Right renal pelvis (tissue), 4 donors: ENCODE measurements at places on chromosomes 2 and 18. TPM values are rescaled to one million over a fixed set of nuclear protein-coding genes. Genes with fewer than 3 reads are reported as not detected.

Gene M1AP
- 1.3 TPM for polyA plus RNA-seq

- DNase-seq: no peak
Observed at GRCh38 chr2:219423652-219424377, 5.6 kb downstream of the DES start.

DNA sequence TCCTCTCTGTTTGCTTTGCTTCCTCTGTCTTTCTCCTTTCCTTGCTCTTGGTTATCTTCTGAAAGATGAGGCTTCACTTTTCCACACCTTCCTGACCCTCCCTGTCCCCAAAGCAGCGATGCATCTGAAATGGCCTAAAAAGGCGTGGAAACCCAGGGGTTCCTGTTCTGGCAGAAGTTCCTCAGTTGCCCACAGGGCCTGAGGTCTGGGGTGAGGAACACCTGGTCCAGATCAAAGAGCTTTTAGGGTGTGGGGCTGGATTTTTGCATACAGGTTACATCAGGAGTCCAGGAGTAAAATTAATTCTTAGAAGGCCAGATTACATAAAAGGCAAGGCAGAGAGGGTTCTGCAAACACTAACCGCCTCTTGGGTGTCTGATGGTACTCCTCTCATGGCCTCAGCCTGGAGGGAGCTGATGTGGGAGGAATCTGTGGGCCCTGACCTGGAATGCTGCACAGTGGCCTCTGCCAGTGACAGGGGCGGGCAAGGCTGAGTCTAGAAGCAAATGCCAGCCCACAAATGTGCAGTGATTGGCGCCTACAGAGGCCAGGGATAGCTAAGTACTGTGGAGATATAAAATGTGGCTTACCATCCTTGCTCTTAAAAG, 41.8 kb downstream of the INPP4A start:
- no peak for DNase-seq

Gene MATN3
- polyA plus RNA-seq: 3.8 TPM

DNA sequence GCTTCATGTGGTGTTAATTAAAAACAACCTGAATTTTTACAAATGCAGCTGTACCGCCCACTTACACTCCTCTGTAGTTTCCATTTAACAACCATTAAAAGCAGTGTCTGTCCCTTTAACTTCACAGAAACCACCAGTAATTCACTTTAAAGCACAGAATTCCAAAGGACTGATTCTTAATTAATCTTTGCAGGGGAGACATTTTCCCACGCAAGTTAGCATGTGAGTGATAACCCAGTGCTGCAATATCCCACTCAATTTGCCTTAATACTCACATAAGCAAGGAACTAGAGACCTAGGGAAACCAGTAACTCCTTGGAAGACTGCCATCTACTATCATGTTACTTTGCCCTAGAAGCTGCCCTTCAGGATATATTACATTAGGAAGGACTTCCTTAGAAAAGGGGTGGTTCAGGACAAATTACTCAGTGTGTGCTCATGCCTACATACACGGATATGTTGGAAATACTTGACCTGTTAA, 102.3 kb downstream of the OSR1 start:
- DNase-seq: peak; percentile 16

GRCh38 chr18:10070561-10071000, 156.8 kb downstream of the VAPA start:
- no peak for DNase-seq

DNA sequence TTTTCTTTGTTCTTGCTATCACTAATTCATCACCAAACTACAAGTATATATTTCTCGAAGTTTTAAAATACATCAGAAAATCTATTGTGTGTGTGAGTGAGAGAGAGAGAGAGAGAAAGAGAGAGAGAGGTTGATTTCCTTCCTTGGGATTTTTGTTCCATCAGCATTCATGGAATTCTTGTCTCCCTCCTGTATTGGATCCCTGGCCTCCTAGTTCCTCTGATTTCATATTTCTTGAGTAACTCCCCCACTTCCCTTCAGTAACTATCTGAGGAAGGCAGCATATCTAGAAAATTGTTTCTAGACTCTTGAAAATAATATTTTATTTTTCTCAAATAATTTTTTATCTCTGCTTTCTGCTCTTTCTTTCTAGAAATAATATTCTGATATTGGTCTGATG, 13.3 kb upstream of the ACTR2 start:
- DNase-seq: no peak

Gene PLCD4
- 7.6 TPM for polyA plus RNA-seq

GRCh38 chr2:142834021-142834420, 43.4 kb upstream of the KYNU start:
- no peak for DNase-seq

- no peak for DNase-seq
Observed at GRCh38 chr2:225400546-225401400, 1.3 kb downstream of the NYAP2 start.

DNA sequence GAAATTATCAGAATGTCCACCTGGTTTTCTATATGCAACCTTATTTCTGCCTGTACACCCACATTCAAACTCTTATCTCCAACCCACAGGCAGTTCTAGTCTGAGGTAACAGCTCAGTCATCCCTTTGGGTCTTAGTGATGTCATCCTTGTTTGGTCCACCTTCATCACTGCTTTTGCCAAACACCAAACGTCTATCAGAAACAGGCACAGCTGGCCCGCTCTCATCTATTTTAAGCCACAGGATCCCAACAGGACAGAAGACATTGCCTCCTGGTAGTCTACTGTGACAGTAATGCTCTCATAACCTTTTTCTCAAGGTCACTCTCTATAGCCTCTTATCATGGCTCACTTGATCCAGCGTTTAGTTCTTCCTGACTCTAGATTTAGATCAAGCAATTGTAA, 99.0 kb upstream of the CHAC2 start:
- DNase-seq: no peak

DNA sequence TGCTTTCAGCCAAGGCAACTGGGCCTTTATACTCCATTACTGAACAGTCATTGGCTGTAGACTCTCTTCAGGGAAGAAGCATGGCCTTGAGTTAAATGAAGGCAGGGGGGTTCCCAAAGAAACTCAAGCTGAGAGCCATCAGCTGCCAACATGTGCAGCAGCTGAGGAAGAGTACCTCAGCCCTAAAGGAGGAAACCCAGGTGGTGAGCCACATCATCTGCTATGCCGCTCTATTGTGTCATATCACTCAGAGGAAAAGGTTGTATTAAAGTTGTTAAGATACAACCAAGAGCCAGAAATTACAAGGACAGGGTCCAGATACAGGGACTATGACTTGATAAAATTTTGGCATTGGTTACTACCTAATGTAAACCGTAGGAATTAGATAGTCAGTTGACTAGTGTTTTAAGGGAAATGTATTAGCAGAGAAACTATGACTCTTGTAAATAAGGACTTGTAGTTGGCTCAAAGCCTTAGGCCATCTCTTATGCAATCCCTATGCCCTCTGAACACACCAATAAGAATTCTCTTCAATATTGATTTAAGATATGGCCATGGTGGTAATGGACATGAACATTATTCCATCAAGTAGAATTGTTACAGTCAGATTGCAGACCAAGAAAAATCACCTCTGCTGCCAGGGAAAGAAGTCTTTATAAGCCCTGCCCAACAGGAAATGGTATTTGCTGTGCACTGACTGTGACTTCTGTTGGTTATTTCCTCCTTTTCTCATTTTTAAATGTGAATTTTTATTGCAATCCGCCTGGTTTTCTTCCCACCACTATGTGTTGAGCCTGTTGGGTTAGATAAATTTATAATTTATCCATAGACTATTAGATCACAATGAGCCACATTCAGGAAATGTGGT, 9.2 kb upstream of the LRPPRC start:
- DNase-seq: no peak

DNA sequence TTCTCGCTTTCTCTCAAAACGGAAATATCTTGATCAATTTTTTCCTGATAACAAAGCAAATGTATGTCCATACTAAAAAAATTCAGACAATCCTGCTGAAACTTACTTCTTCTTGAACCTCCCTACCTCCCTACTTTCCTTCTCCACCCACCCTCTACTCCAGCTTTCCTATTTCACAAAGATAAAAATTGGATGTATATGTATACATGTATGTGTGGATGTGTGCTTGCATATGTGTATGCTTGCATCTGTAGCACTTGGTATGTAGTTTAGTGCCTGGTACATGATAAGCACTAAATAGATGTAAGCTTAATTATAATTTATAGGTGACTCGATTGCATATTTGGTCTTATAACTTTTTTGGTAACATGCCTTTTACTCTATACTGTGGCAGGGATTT, 167.5 kb upstream of the ITGA4 start:
- no peak for DNase-seq
